ENCODE measurements at places on chromosomes 7 and 10.
A peak's percentile ranks its signal among the peaks of the same experiment; 100 is the strongest.

DNA sequence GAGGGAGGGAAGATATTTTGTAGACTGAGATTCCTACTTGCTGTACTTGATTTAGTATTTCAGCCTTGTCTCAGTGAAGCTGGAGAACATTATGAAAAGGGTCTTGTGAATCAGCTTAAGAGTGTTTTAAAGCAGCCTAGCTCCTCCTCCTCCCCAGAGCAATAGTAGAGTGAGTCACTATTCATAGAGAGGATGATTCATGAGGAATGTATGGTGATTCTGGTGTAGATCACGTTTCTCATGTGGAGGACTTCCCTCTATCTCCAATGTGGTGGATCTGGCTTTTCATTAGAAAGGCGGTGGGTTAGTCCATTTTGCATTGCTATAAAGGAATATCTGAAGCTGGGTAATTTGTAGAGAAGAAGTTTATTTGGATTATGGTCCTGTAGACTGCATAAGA is 340.1 kb upstream of the CHRM2 start:
- ATAC-seq = no peak

- no peak for ATAC-seq
Observed at GRCh38 chr7:112937651-112938415, 147.6 kb upstream of the TMEM168 start.

- peak; percentile 93 for ATAC-seq
Observed at GRCh38 chr7:76069238-76069638, 21.3 kb downstream of the MDH2 start.

- ATAC-seq = peak; percentile 28
Observed at GRCh38 chr10:132464256-132465192, 67.5 kb downstream of the PWWP2B start.

DNA sequence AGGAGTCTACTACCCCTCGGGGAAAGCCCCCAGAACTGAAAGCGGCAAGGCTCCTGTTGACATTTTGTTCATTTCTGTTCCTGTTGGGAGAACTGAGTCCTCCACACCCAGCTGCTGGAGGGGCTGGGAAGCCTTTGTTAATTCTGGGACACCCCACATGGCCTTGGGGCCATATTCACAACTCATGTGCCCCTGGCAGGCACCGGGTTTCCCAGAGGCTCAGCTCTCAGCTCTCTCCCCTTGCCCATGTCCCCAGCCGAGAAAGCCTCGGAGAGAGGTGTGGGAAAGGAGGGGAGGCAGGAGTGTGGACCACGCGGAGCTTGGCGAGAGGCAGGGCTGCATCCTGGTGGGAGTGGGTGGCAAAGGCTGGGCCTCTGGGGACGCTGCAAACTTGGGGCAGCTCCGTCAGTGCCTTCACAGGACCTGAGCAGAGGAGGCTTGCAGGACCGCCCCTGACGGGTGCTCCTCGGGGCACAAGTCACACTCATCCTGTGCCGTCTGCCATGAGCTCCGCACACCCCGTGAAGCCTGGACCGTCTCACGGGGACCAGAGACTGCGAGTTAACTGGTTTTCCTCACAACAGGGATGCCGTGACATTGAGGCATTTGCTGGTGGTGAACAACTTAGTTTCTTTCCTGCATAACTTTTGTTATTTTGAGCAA is 140.9 kb downstream of the DNAJB6 start:
- no peak for ATAC-seq

DNA sequence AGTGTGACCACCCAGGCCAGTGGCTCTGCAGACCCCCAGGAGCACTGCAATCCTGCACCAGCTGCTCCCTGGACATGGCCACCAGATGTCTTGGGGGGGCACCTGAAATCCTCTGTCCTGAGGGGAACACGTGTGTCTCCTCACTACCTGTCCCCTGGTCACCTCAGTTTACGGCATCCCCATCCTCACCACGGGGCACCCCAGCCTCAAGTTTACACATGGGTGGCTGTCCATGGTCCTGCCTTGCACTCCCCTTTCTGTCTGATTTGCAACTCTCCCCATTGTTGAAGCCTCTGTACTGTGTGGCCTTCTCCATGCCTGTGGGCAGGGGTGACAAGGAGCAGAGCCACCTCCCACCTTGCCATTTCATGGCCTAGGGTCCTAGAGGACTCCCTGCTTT is 67.2 kb downstream of the RAMP3 start:
- no peak for ATAC-seq

DNA sequence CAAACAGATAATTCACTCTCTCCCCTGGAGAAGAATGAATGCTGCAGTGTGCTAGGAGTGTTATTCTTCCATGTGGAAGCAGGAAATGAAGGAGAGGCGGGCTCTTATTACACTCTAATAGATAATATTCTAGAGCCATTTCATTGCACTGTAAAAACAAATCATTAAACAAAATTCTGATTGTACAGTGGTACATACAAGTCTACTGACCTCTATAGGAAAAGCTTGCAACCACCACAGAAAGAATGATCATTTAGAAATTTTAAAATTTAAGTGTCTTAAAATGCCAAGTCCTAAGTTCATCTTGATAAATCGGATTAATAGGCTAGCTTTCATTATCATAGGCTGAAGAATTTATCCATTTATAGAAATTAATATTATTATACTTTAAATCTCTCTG is 960.3 kb upstream of the LRRN3 start:
- ATAC-seq = no peak

DNA sequence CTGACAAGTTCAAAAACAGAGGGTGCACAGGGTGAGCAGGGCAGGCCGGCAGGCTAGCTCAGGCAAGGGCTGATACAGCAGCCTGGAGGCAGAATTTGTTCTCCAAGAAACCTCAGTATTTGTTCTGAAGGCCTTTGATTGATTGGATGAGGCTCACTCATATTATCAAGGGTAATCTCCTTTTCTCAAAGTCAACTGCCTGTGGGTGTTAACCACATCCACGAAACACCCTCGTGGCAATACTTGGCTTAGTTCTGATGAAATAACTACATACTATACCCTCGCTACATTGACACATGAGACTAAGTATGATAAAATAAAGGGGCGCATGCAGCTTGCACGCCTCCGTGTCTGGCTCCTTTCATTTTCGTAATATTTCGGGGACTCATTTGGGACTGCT is 4.4 kb upstream of the PPP2R2D start:
- ATAC-seq = no peak

DNA sequence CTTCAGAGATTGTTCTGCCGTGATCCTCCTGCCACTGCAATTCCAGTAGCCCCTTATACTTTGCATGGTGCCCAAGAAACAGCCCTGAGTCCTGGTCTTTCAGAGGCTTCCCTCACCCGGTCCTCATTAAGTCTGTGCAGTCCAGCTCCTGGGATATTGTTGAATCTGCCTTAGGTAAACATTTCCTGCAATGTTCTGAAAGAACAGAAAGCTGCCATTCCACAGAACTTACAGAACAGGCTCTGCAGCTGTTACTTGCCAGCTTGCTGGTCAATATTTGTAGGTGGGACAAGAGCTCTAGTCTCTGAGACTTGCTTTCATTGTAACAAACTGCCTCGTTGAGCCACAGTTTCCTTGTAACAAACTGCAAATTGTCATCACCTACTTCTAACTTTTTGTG is 115.0 kb upstream of the KIF5B start:
- ATAC-seq = peak; percentile 85

DNA sequence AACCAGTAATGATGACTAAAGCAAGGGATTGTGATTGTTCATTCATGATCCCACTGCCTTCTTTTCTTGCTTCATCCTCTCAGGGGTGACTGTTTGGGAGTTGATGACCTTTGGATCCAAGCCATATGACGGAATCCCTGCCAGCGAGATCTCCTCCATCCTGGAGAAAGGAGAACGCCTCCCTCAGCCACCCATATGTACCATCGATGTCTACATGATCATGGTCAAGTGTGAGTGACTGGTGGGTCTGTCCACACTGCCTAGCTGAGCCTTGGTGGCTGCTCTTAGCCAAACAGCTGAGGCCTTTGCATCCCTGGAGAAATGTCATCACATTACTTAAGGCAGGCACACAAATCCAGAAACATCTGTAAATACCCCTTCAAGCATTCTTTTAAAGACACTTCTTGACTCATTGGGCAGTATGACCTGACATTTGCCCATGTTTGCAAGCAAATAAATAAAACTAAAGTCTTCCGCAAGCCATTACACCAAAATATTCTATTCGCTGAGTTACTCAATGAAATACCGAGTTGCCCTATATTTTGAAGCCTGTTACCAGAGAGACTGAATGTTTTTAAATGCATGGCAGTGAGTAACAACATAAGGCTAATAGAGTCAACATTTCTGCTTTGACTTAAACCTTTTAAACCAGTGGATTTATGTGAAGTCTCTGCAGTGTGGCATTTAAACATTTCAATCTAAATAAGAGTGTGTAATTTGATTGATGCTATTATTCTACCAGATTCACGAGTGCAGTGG is 166.3 kb upstream of the LANCL2 start:
- ATAC-seq = no peak

GRCh38 chr10:15237351-15237750 is 68.9 kb upstream of the NMT2 start:
- no peak for ATAC-seq

- no peak for ATAC-seq
Observed at GRCh38 chr7:121520911-121521310, 124.8 kb upstream of the FAM3C start.

- ATAC-seq = peak; percentile 76
Observed at GRCh38 chr10:110410329-110411046, 87.2 kb upstream of the DUSP5 start.

DNA sequence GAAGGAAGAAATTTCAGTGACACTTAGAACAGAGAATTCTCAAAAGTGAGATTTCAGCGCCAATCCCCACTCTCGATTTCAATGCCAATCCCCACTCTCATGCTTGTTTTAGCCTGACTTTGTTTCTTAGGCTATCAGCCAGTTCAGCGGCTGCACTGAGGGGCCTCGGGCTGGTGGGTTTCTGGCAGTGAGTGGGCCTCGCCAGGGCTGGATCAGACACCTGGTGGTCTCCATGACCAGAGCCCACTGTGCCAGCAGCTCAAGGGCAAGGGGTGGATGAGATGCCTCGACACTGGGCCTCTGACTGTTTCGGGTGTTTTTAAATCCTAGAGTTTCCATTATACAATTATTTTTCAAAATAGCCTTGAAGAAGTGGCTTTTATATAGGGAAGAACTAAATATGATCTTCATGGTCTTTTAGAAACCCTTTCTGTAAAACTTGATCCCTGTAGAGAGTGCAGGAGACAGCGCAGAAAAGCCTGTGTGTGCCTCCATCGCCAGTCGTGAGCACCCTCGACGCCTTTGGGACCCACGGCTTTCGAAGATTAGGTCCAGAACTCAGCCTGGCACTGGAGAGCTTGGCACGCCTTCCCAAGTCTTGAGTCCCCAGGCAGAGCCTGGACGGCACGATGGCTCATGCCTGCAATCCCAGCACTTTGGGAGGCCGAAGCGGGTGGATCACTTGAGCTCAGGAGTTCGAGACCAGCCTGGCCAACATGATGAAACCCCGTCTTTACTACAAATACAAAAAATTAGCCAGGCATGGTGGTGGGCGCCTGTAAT is 76.2 kb downstream of the INPP5A start:
- ATAC-seq = no peak
